HCT116 (cell line): ENCODE measurements at places on chromosomes 4 and X. TPM values are rescaled to one million over a fixed set of nuclear protein-coding genes. Genes with fewer than 3 reads are reported as not detected.

DNA sequence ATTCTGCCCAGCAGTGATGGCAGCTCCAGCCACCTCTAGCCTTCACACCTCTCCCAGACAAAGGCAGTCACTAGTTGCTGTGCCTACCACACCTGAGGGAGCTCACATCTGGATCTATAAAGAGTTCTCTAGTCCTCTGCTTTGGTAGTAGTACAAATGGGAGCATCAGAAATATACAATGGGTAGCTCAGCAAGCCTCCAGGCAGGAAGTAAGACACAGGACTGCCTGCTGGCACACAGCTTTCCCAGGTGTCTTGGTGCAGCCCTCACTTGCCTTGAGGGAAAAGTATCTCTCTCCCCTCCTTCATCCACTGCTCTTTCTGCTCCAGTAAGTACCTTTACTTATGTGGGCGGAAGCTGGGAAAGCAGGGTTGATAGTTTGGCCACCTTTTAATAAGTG, 212.9 kb upstream of the SLC7A11 start:
- DNase-seq: no peak

DNA sequence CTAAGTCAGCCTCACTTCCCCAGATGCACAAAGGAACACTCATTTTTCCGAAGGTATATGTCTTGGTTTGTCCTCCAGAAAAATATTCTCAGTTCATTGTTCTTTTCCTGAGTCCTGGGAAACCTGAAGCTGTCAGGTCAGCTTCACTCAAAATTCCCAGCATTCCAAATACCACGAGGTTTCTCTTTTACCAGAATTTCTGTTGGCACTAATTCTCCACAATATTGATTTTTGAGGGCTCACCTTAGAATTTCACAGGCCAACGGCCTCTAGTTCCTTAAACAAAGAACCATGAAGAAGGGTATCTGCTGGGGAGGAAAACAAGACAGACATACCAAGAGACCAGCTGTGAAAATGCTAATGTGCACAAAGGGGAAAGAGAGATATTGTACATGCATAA, 8.0 kb upstream of the MAGEB5 start:
- DNase-seq: no peak

The PABPC5 gene
- total RNA-seq: not detected

GRCh38 chr4:103306870-103307375, 108.8 kb upstream of the CENPE start:
- DNase-seq: no peak

DNA sequence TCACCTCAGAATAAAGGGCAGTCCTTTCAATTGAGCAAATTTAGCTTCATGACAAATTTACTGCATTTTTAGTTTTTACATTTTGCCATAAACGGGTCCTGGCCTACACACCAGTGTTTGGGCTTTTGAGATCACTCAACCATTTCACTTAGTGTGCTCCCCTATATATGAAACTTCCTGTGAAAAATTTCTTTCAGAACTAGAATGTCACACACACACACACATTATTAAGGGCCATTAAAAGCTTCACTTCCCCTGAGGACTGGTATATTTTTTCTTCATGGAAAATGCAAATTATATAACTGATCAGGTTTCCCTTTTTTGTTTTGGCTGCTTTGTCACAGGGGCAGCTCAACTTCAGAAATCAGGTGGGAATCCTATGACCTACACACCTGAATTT, 206.5 kb downstream of the ENOX2 start:
- DNase-seq: no peak

The TCP11X2 gene
- not detected for total RNA-seq

- no peak for DNase-seq
Measured at GRCh38 chr4:162126729-162127128, 37.1 kb downstream of the FSTL5 start.

The CLIC2 gene
- 0.89 TPM for total RNA-seq
